ENCODE measurements at places on chromosomes 1 and 21.

DNA sequence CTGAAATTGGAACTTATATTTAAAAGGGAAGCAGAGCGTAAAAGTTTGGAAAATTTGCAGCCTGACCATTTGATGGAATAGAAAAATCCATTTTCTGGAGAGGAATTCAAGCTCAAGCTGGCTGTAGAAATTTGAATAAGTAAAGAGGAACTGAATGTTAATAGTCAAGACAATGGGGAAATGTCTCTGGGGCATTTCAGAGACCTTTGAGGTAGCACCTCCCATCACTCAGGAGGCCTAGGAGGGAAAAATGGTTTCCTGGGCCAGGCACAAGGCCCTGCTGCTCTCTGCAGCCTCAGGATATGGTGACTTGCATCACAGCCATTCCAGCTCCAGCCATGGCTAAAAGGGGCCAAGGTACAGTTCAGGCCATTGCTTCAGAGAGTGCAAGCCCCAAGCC is 17.6 kb upstream of the TSHB start:
- no peaks in the 10 kb centered on the region for H3K36me3 ChIP-seq
- no peak overlapping the region for H3K27ac ChIP-seq
- H3K4me3 ChIP-seq, result no peak overlapping the region

- H3K36me3 ChIP-seq, result no peaks in the 10 kb centered on the region
- H3K4me3 ChIP-seq, result no peak overlapping the region
- DNase-seq, result no peak
- H3K27ac ChIP-seq, result no peak overlapping the region
Measured at GRCh38 chr1:178300352-178300699, 196.4 kb downstream of the CLEC20A start.

DNA sequence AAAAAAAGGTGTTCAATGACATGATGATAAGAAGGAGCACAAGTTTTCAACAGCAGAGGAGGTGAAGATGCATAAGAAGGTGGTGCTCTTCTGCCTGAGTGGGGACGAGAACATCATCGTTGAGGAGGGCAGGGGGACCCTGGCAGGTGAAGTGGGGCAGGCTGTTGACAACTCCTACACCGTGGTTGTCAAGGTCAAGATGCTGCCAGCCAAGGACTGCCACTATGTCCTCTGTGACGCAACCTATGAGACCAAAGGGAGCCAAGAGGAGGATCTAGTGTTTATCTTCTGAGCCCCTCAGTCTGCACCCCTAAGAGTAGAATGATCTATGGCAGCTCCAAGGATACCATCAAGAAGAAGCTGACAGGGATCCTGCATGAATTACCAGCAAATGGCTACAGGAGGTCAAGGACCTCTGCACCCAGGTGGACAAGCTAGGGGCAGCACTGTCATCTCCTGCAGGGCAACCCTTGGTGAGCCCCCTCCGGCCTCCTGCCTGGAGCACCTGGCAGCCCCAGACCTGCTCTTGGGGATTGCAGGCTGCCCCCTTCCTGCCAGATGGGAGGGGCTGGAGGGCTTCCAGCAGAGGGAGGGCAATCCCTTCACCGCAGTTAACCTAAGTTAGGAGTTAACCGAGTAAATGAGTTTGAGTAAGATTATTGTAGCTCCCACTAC is 80.5 kb downstream of the ZNF281 start:
- no peak overlapping the region for H3K4me3 ChIP-seq
- H3K27ac ChIP-seq, result no peak overlapping the region
- H3K4me1 ChIP-seq, result peaks cover 8% of the 10 kb centered on the region
- H3K36me3 ChIP-seq, result no peaks in the 10 kb centered on the region
- no peak for DNase-seq
- H3K27me3 ChIP-seq, result no peaks in the 10 kb centered on the region

- DNase-seq, result no peak
- no peak overlapping the region for H3K4me3 ChIP-seq
- H3K4me1 ChIP-seq, result no peaks in the 10 kb centered on the region
Measured at GRCh38 chr1:83818916-83819315, 180.0 kb downstream of the TTLL7 start.

- H3K27me3 ChIP-seq, result no peaks in the 10 kb centered on the region
- H3K4me3 ChIP-seq, result no peak overlapping the region
- DNase-seq, result no peak
- H3K4me1 ChIP-seq, result no peaks in the 10 kb centered on the region
- no peaks in the 10 kb centered on the region for H3K36me3 ChIP-seq
Measured at GRCh38 chr1:233424779-233425178, 97.3 kb downstream of the MAP3K21 start.

GRCh38 chr1:228218513-228219244 is 10.8 kb downstream of the OBSCN start:
- peaks cover 24% of the 10 kb centered on the region for H3K36me3 ChIP-seq
- H3K4me1 ChIP-seq, result peaks cover 3% of the 10 kb centered on the region
- no peaks in the 10 kb centered on the region for H3K27me3 ChIP-seq
- no peak overlapping the region for H3K27ac ChIP-seq
- DNase-seq, result no peak
- H3K4me3 ChIP-seq, result no peak overlapping the region

DNA sequence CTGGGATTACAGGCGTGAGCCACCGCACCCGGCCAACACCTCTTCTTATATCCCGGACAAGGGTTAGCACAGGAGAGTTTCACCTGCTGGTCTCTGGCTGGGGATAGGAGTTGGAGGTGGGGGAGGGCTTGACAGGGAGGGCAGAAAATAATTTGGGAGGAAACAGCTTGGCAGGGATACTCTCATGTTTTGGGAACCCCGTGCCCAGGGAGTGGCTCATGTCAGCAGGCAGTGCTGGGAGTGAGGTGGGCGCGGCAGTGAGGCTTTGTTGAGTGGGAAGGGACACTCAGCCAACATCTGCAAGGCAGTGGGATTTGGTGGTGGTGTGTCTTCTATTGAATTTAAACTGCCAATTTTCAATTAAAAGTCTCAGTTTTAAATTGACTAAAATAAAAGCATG is 1.1 kb upstream of the THEM5 start:
- H3K27me3 ChIP-seq, result peaks cover 12% of the 10 kb centered on the region
- H3K4me1 ChIP-seq, result no peaks in the 10 kb centered on the region
- H3K36me3 ChIP-seq, result no peaks in the 10 kb centered on the region
- no peak overlapping the region for H3K27ac ChIP-seq
- no peak for DNase-seq
